ENCODE measurements at places on chromosomes 5 and 9.

GRCh38 chr5:139088024-139088423 lies 110.1 kb downstream of the SIL1 start:
- no peak for DNase-seq

GRCh38 chr5:167571824-167572223 lies 719.6 kb upstream of the WWC1 start:
- no peak for DNase-seq

DNA sequence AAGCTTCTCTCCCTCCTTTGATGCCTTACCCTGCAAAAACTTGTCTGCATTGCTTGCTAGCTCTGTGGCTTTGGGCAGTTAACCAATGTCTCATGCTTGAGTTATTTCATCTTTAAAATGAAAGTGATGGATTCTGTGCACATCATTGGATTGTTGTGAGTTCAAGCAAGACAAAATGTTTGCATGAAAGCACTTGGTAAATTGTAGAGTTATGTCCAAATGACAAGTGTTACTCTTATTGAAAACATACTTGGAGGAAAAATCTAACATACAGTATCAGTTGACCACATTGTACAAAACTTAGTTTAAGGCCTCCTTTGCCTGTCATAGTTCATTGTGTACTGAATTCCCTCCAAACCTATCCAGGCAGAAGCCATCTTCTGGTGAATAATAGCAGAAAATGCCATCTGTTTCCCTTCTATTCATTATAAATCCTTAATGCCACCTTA lies 30.0 kb downstream of the TGFBR1 start:
- no peak for DNase-seq

- DNase-seq, result no peak
Measured at GRCh38 chr9:27108981-27109541, at the start of gene TEK. Gene TEK (plus strand): TSS chr9:27109225. CDS start chr9:27109591, 366 bp downstream.
